ENCODE measurements at places on chromosomes 3 and 15. TPM values are rescaled to one million over a fixed set of nuclear protein-coding genes. Genes with fewer than 3 reads are reported as not detected.

Gene IL5RA
- not detected for total RNA-seq

Gene TJP1
- total RNA-seq, result 78.9 TPM

Gene IL17RE
- total RNA-seq, result 1.6 TPM

Gene ALG1L2
- not detected for total RNA-seq

Gene ZNF80
- 0.04 TPM for total RNA-seq

Gene SQOR
- 74.4 TPM for total RNA-seq

Gene CLK3
- 40.5 TPM for total RNA-seq

Gene KNL1
- total RNA-seq, result 8.0 TPM

Gene INSYN1
- total RNA-seq, result 2.7 TPM

Gene SLC25A36
- total RNA-seq, result 18.3 TPM

Gene TMEM108
- not detected for total RNA-seq

Gene SYNM
- 36.1 TPM for total RNA-seq

Gene TUBGCP5
- 23.7 TPM for total RNA-seq

Gene NLGN1
- total RNA-seq, result not detected

Gene PLA1A
- 0.37 TPM for total RNA-seq

Gene SOX14
- total RNA-seq, result not detected

Gene PLSCR2
- 0.11 TPM for total RNA-seq

Gene TNFAIP8L3
- total RNA-seq, result 43.1 TPM

Gene AADAC
- 9.0 TPM for total RNA-seq

Gene FANCD2OS
- total RNA-seq, result not detected

Gene GNAI2
- 49.8 TPM for total RNA-seq

Gene P2RY14
- not detected for total RNA-seq

Gene SCAPER
- 3.6 TPM for total RNA-seq

Gene SCAANT1
- total RNA-seq, result not detected

Gene IGSF10
- total RNA-seq, result 0.34 TPM

Gene CCDC12
- 65.9 TPM for total RNA-seq

Gene PTPRG
- 2.6 TPM for total RNA-seq

Gene SAMMSON
- total RNA-seq, result not detected

Gene XIRP1
- total RNA-seq, result 0.25 TPM

Gene GUCA1C
- total RNA-seq, result not detected

Gene FRMD5
- 2.3 TPM for total RNA-seq

Gene ITIH1
- total RNA-seq, result not detected

Gene ZMYND10
- total RNA-seq, result 1.0 TPM

Gene PP2D1
- not detected for total RNA-seq

Gene KBTBD13
- total RNA-seq, result not detected

Gene KLHL6
- total RNA-seq, result 0.01 TPM

Gene TEX9
- 4.9 TPM for total RNA-seq

Gene FSIP1
- 0.95 TPM for total RNA-seq

Gene TNK2
- 27.9 TPM for total RNA-seq

Gene CELF6
- not detected for total RNA-seq

Gene CACNA2D3
- total RNA-seq, result 0.19 TPM

Gene FAIM
- 34.8 TPM for total RNA-seq

Gene RTP1
- total RNA-seq, result not detected

Gene HAPLN3
- 23.6 TPM for total RNA-seq

Gene SNX1
- total RNA-seq, result 69.9 TPM

Gene MUSTN1
- 0.14 TPM for total RNA-seq

Gene COL6A5
- total RNA-seq, result not detected

Gene TRMT10C
- 29.2 TPM for total RNA-seq

Gene RFTN1
- 3.6 TPM for total RNA-seq

Gene P2RY12
- not detected for total RNA-seq

Gene TMEM207
- total RNA-seq, result not detected

Gene LEO1
- 52.7 TPM for total RNA-seq

Measured in A549 treated with dexamethasone at 1 μM for 4 hours (cell line).